ENCODE measurements at places on chromosomes 3 and 15. TPM values are rescaled to one million over a fixed set of nuclear protein-coding genes. Genes with fewer than 3 reads are reported as not detected.

Gene CFAP100
- total RNA-seq = not detected

Gene ZCWPW2
- not detected for total RNA-seq

Gene TRNT1
- total RNA-seq = 42.8 TPM

Gene COL6A5
- total RNA-seq = not detected

Gene CAND2
- total RNA-seq = 1.9 TPM

Gene FAM43A
- total RNA-seq = 19.8 TPM

Gene SLC24A5
- total RNA-seq = not detected

GRCh38 chr3:58349792-58350626, 17.3 kb downstream of the PXK start:
- no peak for DNase-seq

- DNase-seq = no peak
These were observed 10.0 kb upstream of the ST6GAL1 start for GRCh38 chr3:186920301-186920700.

DNA sequence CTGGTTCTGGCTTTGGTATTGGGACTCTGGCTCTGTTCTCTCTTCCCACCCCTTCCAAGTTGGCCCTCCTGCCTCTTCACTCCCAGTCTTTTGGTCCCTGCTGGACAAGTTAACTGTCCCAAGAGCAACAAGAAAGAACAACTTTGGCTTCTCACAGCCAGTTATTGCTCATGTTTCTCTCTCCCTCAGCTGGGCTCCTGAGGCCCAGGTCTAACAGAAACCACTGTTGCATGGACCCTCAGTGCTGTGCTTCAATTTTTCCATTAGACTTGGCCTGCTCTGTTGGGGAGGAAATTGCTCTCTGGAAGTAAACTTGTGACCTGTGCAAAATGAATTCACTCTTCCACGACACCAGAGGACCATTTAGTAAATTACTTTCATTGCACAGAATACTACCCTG, 64.5 kb downstream of the CHST2 start:
- no peak for DNase-seq

DNA sequence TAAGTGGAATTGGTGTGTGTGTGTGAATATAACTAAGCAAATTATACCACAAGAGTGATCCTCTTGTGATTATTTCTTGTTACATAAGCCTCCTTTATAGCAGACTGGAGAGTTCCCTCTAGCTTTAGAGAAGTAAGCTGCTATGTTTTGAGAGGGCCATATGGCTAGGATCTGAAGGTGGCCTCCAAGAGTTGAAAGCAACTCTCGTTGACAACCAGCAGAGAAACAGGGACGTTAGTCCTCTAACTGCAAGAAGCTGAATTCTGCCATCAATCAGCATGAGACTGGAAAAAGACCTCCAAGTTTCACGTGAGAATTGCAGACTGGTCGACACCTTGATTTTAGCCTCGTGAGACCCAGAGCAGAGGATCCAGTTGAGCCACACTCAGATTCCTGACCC, 278.5 kb upstream of the ZNF717 start:
- no peak for DNase-seq

- no peak for DNase-seq
These were observed 8.2 kb downstream of the ANKRD34C start for GRCh38 chr15:79290642-79291275.

DNA sequence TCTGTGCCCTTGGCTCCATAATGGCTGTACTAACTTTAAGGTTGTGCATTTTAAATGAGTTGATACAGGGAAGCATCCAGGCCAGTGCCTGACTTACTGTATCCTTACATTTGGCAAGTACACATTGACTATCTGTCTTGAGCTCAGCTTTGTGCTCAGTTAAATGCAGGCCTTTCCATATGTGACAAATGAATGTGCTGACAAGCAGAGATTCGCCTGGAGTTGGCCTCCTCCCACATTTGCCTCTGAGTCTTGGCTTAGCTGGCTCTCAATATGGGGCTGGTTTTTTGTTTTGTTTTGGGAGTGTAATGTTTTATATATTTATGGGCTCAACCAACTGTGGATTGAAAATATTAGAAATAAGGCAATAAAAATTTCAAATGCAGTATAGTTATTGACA, 29.7 kb downstream of the TRIM71 start:
- no peak for DNase-seq

DNA sequence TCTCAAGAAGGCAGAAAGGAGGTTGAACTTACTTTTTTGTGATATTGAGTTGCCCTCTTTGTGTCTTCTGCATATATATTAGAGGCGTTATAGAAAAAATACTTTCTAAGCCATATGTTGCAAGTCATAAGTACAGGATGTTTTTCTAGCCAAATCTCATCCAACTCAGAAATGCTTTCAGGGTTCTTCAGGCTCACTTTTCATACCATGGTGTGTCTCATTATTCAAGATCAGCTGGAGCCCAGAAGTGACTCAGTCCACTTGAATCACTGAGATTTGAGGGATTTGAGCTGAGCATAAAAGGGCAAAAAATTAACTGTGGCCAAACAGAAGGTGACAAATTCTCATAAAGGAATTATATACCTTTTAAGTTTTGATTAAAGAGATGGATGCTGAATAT, 157.3 kb downstream of the WNT5A start:
- no peak for DNase-seq

GRCh38 chr3:35690271-35690670, 50.9 kb downstream of the ARPP21 start:
- no peak for DNase-seq

- DNase-seq = no peak
These were observed 78.9 kb downstream of the ESYT3 start for GRCh38 chr3:138513090-138513843.

DNA sequence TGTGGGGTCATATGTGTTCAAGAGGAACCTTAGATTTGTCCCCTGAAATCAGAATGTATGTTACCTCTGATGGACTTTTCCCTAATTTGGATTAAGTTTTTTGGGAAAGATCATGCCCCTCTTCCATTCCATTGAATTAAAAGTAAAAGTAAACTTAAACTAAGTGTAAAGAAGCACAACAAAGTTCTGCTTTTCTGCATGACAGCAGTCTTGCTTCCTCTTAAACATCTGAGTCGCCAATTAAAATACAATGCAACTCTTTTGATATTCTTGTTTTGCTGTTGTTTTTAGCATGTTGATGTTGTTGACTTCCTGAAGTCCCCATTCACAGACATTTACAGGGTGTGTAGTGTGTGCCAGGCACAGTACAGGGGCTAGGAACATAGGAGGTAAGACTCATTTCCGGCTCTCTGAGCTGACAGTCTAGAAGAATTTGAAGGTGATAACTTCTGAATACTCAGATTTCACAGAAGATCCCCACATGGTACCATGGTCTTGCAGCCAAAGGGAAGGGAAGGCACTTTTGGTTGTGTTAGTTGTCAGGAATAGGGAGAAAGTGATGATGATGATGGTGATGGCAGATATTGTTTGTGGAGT, 45.0 kb downstream of the USP13 start:
- no peak for DNase-seq

DNA sequence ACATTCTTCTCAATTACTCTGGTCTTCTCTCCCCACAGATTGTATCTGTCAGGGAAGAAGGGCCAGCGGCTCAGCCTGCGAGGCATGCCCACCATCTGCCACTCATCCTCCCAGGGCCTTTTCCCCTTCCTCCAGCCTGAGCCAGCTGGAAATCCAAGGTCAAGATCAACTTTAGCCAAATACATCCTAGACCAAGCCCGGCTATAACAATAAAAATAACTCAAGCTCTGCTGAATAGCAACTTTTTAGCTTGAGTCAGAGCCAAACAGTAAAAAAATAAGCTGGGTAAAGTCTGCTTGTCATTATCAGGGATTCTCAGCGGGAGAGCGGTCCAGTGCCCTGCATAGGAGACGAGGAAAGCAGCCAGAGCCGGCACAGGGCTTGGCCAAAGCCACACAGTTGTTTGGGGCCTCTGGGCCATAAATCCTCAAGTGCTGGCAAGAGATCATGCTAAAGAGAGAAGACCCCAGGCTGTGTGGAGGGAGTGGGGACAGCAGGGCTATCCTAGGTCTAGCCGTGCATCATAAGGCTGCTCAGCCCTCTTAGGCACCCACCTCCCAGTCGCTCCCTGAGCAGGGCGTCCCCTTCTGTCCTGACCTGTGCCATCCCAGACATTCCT, 76.2 kb upstream of the HERC1 start:
- no peak for DNase-seq

GRCh38 chr3:25665315-25666280, 891 bp upstream of the TOP2B start:
- DNase-seq = no peak

DNA sequence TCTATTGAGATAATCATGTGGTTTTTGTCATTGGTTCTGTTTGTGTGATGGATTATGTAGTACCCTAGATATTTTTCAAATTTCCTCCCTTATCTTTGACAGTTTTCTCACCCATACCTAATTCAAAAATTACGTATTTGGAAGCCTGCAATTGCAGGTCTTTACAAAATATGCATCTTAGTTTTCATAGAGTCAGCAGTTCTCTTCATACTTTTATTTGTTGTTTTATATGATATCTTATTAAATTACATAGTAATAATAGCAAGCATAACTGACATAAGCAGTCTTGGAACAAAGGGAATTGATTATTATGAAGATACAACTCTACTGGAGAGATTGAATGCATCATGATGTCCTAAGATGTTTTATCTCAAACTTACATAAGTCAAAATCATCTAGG, 215.3 kb upstream of the CHRM5 start:
- no peak for DNase-seq

DNA sequence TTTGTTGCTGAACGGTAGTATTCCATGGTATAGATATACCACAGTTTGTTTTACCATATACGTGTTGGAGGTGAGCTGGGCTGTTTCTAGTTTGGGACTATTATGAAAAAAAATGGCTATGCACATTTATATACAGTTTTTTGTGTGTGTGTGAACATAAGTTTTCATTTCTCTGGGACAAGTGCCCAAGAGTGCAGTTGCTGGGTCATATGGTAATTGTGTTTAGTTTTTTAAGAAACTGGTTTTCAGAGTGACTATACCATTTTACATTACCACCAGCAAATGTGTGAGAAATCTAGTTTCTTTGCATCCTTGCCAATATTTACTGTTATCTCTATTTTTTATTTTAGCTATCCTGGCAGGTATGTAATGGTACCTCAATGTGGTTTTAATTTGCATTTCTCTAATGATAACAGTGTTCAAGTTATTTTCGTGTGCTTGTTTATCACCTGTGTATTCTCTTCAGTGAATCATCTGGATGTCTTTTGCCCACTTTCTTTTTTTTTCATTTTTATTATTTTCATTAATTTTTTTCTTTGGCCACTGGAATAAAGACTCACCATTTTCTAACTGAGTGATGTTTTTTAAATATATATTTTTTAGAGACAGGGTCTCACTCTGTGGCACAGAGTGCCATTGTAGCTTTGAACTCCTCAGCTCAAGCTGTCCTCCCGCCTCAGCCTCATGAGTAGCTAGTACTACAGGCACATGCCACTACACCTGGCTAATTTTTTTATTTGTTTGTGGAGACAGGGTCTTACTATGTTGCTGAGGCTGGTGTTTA, 75.3 kb downstream of the ZNF609 start:
- DNase-seq = no peak

DNA sequence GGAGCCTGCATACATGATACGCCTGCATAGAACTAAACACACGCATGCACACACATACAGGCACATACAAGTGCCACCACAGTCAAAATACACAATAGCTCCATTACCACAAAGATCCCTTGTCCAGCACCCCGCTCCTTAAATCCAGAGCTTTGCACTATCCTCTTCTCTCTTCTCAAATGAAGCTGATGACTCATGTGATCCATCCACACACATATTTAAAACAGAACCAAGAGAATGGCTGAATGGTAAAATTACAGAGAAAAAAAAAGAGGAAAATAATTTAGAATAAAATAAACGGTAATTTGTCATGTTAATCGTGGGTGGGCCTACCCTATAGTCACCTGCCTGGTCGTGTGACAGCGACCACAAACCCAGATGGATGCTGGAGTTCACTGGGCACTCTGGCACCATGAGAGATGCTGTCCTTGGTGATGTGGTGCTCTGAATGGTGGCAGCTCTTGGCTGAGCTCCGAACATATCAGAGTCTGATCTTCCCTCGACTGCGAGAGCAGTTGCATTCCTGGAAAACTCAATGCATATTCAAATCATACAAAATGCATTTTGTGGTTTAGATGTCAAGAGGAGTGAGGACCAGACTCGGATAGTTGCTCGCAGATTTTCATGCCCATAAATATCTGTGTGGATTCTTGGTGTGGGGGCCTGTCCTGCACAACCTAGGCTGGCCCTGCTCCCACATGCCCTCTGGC, 8.9 kb downstream of the IQSEC1 start:
- DNase-seq = no peak

GRCh38 chr3:5616873-5617272, 429.4 kb downstream of the EDEM1 start:
- no peak for DNase-seq

DNA sequence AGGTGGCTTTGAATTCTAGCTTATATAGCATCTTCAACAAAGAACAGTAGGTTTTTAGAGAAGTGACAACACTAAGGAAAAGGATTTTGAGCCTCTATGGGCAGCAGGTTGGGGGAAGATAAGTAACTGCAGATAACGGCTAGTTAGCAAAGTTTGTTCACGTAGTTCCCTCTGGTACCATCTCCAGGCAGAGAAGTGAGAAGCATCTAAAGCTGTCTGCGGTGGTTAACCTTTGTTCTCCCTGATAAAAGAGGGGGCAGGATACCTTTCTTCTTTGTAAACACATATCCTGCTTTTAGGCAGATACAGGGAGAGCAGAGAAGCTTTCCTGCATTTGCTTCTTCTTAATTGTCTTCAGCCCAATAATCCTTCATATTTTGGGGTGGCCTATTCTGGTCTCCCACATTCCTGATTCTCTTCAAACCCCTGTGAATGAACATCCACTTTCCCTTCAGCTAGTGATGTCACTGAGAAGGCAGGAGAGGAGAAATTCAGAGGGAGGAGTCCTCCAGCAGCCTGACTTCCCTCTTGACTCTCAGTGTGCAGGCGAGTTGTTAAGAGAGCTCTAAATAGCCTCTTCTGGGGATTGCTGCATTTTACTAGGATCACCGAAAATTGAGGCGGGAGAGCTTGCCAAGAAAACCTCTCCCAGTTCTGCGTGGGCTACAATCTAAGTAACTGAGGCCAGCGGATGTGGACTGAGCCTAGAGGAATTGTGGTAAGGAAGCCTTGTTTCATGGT, 393.7 kb upstream of the C2CD4B start:
- no peak for DNase-seq
